ENCODE measurements at places on chromosomes 3 and 15. TPM values are rescaled to one million over a fixed set of nuclear protein-coding genes. Genes with fewer than 3 reads are reported as not detected.

GOLGA8O gene
- total RNA-seq: 2.1 TPM

SOX14 gene
- not detected for total RNA-seq

CCK gene
- total RNA-seq: not detected

LIPC gene
- 0.93 TPM for total RNA-seq

A4GNT gene
- total RNA-seq: not detected

SOX2 gene
- total RNA-seq: 0.29 TPM

ITPKA gene
- 0.33 TPM for total RNA-seq

- DNase-seq: peak; percentile 46
- H3K27me3 ChIP-seq: no peaks in the 10 kb centered on the region
- H3K4me1 ChIP-seq: no peaks in the 10 kb centered on the region
- no peak overlapping the region for H3K4me3 ChIP-seq
Observed at GRCh38 chr3:190064112-190064511, 56.6 kb downstream of the P3H2 start.

- no peaks in the 10 kb centered on the region for H3K36me3 ChIP-seq
- DNase-seq: no peak
- H3K4me3 ChIP-seq: no peak overlapping the region
- H3K4me1 ChIP-seq: no peaks in the 10 kb centered on the region
Observed at GRCh38 chr3:110021659-110022058, 684.3 kb upstream of the DPPA4 start.

DNA sequence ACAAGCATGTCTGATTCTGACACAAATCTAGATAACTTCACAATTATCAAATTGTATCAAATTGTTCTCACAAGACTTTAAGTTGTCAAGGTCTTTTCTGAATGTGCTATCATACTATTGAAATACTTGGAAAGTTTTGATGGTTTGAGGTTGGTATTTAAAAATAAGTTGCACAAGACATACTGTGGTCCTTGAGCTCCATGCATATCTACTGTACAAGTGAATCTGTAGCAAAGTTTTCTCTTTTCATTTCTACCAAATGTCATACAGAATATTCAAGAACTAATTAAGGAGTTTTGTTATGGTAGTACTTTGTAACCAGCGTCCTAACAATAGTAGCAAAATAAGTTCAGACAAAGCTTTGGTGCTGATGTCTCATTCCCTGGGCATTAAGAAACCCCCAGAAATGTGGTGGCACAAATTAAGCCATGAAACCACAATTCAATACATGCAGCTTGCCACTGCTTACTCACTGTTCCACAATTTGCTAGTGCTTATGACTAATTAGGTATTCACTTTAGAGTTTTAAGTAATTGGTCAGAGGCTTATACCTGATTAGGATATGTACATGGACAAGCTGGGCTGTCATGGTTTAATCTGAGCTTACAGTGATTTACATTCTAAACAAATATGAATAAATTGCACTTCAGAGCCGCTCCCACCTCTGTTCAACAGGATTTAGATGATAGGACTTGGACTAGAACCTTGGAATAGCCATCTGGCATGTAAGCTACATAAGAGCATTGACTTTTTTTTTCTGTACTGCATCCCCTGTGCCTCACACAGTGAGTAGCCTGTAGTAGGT is 8.8 kb downstream of the TBC1D23 start:
- no peaks in the 10 kb centered on the region for H3K27me3 ChIP-seq
- no peak for DNase-seq
- H3K27ac ChIP-seq: no peak overlapping the region
- H3K4me1 ChIP-seq: peaks cover 2% of the 10 kb centered on the region
- no peaks in the 10 kb centered on the region for H3K36me3 ChIP-seq

GRCh38 chr3:6099458-6100075 is 761.3 kb upstream of the GRM7 start:
- H3K27ac ChIP-seq: no peak overlapping the region
- no peaks in the 10 kb centered on the region for H3K36me3 ChIP-seq
- H3K4me3 ChIP-seq: no peak overlapping the region
- no peak for DNase-seq
- H3K27me3 ChIP-seq: no peaks in the 10 kb centered on the region

GRCh38 chr3:171358881-171359198 is 101.4 kb downstream of the TNIK start:
- no peaks in the 10 kb centered on the region for H3K27me3 ChIP-seq
- DNase-seq: no peak
- no peaks in the 10 kb centered on the region for H3K36me3 ChIP-seq
- H3K4me1 ChIP-seq: peaks cover 2% of the 10 kb centered on the region
- H3K27ac ChIP-seq: no peak overlapping the region

- DNase-seq: peak; percentile 73
- H3K27ac ChIP-seq: no peak overlapping the region
- peak overlapping the region; percentile 70 for H3K4me3 ChIP-seq
Observed at GRCh38 chr3:168249550-168250414, 154.1 kb upstream of the GOLIM4 start.

DNA sequence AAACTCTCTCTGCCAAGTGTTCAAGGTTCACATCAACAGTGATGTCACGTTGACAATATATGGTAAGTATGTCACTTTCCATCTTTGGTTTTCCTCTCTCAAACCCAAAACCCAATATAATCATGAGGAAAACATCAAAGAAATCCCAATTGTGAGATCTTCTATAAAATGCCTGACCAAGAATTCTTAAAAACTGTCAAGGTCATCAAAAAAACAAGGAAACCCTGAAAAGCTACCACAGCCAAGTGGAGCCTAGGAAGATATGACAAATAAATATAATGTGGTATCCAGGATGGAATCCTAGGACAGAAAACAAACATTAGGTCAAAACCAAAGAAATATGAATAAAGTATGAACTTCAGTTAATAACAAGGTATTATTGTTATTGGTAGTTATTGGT is 85.2 kb upstream of the CCDC39 start:
- H3K27me3 ChIP-seq: no peaks in the 10 kb centered on the region
- H3K36me3 ChIP-seq: no peaks in the 10 kb centered on the region
- no peak overlapping the region for H3K27ac ChIP-seq
- no peak for DNase-seq
- no peaks in the 10 kb centered on the region for H3K4me1 ChIP-seq

DNA sequence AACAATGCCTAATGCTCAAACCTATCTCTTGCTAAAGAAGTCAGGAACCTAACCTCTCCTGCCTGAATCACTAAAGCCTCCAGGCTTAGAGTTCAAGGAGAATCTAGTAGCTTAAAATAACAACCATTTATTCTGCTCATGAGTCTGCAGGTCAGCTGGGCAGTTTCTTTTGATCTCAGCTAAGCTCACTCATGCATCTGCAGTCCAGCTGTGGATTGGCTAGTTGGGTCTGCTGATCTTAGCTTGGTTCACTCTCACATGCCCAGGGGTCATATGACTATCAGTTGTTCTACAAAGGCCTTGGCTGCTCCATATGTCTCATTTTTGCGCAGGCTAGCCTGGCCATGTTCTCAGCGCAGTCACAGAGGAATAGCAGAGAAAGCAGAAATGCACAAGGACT is 109.2 kb upstream of the STT3B start:
- DNase-seq: no peak
- H3K4me3 ChIP-seq: no peak overlapping the region
- no peaks in the 10 kb centered on the region for H3K27me3 ChIP-seq
- no peaks in the 10 kb centered on the region for H3K36me3 ChIP-seq
- H3K27ac ChIP-seq: no peak overlapping the region
- H3K4me1 ChIP-seq: no peaks in the 10 kb centered on the region

GRCh38 chr3:26505399-26505798 is 117.2 kb upstream of the LRRC3B start:
- no peaks in the 10 kb centered on the region for H3K4me1 ChIP-seq
- no peaks in the 10 kb centered on the region for H3K36me3 ChIP-seq
- H3K4me3 ChIP-seq: no peak overlapping the region
- no peaks in the 10 kb centered on the region for H3K27me3 ChIP-seq

DNA sequence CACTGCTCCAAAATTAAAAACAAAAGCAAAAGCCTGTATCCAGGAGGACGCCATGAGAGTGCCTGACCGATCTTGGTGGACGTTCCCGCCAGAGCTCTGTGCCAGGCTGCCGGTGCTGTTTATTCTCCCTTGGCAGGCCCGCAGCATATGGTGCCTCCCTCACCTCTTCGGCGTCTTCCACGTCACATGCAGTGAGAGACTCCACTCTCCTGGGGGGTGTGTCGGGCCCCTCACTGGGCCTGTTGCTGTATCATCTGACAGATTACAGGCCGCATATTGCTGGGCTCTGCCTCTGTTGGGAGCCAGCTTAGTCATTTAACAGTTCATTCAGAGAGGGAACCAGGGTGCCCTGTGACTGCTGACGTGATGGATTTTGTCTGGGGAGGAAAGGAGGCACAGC is 86.4 kb upstream of the ARRDC4 start:
- H3K27me3 ChIP-seq: no peaks in the 10 kb centered on the region
- no peaks in the 10 kb centered on the region for H3K4me1 ChIP-seq
- H3K4me3 ChIP-seq: no peak overlapping the region
- H3K36me3 ChIP-seq: no peaks in the 10 kb centered on the region

DNA sequence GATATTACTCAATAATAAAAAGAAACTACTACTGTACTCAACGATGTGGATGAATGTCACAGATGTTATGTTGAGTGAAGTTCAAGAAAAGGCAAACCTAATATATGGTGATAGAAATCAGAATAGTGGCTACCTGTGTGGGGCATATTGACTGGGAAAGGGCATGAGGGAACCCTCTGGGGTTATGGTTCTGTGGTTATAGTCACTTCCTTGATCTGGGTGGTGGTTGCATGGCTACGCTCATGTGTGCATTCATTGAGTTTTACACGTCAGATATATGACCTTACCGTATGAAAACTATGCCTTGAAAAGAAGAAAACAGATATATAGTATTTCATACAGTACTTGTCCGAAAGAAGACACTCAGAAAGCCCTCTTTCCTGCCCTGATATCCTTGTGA is 331.0 kb upstream of the LRRFIP2 start:
- peaks cover 4% of the 10 kb centered on the region for H3K36me3 ChIP-seq
- H3K27ac ChIP-seq: no peak overlapping the region
- H3K27me3 ChIP-seq: no peaks in the 10 kb centered on the region
- DNase-seq: no peak

GRCh38 chr15:85044894-85045293 is 63.2 kb downstream of the PDE8A start:
- no peaks in the 10 kb centered on the region for H3K27me3 ChIP-seq
- no peak for DNase-seq
- no peaks in the 10 kb centered on the region for H3K36me3 ChIP-seq
- no peak overlapping the region for H3K27ac ChIP-seq
- H3K4me3 ChIP-seq: no peak overlapping the region

GRCh38 chr3:188832961-188833721 is 338.6 kb upstream of the TPRG1 start:
- H3K4me3 ChIP-seq: no peak overlapping the region
- peaks cover 4% of the 10 kb centered on the region for H3K4me1 ChIP-seq
- no peak for DNase-seq

- no peak for DNase-seq
- no peak overlapping the region for H3K4me3 ChIP-seq
- no peak overlapping the region for H3K27ac ChIP-seq
- no peaks in the 10 kb centered on the region for H3K27me3 ChIP-seq
Observed at GRCh38 chr3:186275436-186275835, 86.6 kb downstream of the DGKG start.

DNA sequence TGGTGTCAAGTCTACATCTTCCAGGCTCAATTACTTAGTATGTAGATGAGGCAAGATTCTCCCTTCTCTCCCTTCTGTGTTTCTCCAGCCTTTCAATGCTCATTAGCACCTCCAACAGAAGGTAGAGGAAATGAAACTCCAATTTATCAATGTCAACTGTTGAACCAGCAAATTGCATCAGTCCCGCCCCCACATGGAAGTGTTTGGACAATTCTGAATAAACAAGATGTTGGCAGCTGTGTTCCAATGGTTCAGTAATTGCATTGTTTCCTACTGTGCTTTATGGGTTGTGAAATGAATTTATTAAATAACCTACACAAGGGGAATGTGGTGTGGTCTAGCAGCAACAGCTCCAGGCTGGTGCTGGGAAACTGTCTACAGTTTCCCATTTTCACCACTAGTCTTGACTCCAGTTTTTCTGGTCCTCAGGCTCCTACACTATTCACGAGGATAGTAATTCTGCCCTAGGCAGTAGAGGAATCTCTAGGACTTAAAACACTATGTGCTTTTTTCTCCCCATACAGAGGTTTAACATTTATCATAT is 91.9 kb downstream of the MB21D2 start:
- DNase-seq: no peak
- no peaks in the 10 kb centered on the region for H3K36me3 ChIP-seq
- H3K27ac ChIP-seq: no peak overlapping the region
- no peak overlapping the region for H3K4me3 ChIP-seq
- no peaks in the 10 kb centered on the region for H3K27me3 ChIP-seq

DNA sequence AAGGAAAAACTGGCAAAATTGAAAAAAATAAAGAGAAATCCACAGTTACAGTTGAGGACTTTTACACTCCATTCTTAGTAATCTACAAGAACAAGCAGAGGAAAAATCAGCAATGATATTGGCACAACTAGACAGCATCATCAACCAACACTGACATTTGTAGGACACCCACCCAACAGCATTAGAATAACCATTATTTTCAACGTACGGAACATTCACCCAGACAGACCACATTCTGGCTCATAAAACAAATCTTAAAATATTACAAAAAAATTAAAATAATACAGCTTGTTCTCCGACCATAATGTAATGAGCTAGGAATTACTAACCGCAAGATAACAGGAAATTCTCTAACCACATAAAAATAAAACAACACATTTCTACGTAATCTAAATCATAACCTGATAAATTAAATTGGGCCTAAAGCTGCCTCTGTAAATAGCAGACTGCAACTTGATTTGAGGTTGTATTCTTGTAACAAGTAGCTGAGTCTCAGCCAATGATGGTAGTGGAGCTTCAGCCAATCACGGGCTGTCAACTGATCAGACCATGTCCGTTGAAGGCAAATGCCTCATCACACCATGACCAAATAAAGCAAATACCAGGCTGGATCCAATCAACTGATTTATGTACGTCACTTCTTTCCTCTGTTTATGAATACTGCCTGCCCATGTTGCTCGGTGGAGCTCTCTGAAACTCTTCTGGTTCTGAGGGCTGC is 9.2 kb downstream of the PLSCR4 start:
- H3K4me3 ChIP-seq: peak overlapping the region; percentile 20
- H3K4me1 ChIP-seq: peaks cover 2% of the 10 kb centered on the region
- no peaks in the 10 kb centered on the region for H3K27me3 ChIP-seq
- H3K36me3 ChIP-seq: peaks cover 2% of the 10 kb centered on the region

GRCh38 chr15:80706161-80706560 is 11.1 kb downstream of the ABHD17C start:
- no peaks in the 10 kb centered on the region for H3K36me3 ChIP-seq
- no peak for DNase-seq
- H3K4me3 ChIP-seq: no peak overlapping the region
- no peaks in the 10 kb centered on the region for H3K4me1 ChIP-seq
- H3K27me3 ChIP-seq: no peaks in the 10 kb centered on the region
- no peak overlapping the region for H3K27ac ChIP-seq

Data from aorta (tissue), 5 donors.